ENCODE measurements at places on chromosomes 5 and 9. TPM values are rescaled to one million over a fixed set of nuclear protein-coding genes. Genes with fewer than 3 reads are reported as not detected.

DNA sequence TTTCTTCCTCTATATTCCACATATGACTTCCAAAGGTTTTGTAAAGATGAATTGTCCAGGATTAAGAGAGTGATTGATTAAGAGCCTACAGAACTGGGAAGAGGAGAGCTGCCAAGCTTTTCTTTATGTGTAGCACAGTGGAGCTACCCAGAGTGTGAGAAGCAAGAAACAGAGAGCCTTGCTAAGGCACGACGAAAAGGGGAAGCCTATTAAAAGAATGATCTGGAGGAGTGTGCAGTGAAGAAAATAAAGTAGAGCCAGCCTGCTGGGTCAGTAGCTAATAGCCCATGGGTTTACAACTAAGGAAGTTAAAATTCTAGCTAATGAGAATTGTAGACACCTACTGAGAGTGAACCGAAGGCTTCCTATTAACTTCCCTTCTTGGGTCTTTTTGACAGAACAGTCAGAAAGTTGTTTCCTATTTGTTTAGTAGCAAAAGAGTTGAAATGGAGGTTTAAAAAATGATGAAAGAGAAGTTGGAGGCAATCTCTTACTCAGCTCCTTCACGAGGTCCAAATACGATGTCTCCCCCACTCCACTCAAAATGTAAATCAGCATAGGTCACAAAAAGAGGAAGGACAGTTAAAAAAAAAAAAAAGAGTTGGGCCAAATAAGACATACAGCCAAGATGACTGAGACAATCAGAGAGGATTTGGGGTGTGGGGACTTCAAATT lies 957 bp upstream of the PRR16 start:
- H3K27me3 ChIP-seq = no peaks in the 10 kb centered on the region
- peaks cover 21% of the 10 kb centered on the region for H3K4me1 ChIP-seq
- peak overlapping the region; percentile 87 for H3K4me3 ChIP-seq
- peak overlapping the region; percentile 82 for H3K27ac ChIP-seq
- no peak for DNase-seq
- no peaks in the 10 kb centered on the region for H3K36me3 ChIP-seq

DNA sequence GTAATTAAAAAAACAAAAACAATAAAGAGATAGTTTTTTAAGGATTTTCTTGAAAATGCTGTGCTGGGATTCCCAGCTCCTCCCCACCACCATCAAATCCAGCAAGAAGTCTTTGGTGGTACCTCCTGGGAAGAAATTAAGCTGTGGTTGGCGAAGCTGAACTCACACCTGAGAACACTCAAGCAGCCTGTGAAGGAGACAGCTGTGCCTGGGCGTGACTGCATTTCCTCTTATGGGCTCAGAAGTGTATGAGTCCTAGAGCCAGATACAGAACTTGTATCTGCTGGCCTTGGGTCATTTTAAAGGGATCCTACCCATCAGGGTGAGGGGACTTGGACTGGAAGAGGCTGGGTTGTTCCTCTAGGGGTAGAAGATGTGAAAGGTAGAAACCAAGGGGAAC lies 561.2 kb upstream of the SGCD start:
- H3K27me3 ChIP-seq = no peaks in the 10 kb centered on the region
- no peak overlapping the region for H3K27ac ChIP-seq
- peaks cover 6% of the 10 kb centered on the region for H3K4me1 ChIP-seq
- H3K4me3 ChIP-seq = no peak overlapping the region
- DNase-seq = no peak
- no peaks in the 10 kb centered on the region for H3K36me3 ChIP-seq

DNA sequence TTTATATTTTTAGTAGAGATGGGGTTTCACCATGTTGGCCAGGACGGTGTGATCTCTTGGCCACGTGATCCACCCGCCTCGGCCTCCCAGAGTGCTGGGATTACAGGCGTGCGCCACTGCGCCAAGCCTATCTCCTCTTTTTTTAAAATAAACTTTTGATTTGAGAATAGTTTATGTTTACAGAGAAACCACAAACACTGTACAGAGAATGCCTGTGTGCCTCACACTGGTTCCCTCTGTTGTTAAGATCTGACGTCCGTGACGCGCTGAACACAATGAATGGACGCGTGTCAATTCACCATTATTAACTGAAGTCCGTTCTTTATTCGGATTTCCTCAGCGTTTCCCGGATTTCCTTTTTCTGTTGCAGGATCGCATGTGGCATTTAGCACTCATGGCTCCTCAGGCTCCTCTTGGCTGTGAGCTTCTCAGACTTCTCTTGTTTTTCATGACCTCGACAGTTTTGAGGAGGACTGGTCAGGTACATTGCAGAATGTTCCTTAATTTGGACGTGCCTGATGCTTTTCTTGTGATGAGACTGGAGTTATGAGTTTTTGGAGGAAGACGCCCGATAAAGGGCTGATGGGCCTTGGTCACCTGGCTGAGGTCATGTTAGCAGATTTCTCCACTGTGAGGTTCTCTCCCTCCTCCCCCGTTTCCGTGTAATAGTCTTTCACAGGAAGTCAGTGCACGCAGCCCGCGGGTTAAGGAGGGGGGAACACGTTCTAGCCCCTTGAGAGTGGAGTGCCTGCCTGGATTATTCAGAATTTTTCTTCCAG lies 69.6 kb downstream of the ANKRD33B start:
- no peaks in the 10 kb centered on the region for H3K36me3 ChIP-seq
- DNase-seq = no peak
- H3K27me3 ChIP-seq = no peaks in the 10 kb centered on the region
- H3K4me1 ChIP-seq = no peaks in the 10 kb centered on the region
- H3K4me3 ChIP-seq = no peak overlapping the region

DNA sequence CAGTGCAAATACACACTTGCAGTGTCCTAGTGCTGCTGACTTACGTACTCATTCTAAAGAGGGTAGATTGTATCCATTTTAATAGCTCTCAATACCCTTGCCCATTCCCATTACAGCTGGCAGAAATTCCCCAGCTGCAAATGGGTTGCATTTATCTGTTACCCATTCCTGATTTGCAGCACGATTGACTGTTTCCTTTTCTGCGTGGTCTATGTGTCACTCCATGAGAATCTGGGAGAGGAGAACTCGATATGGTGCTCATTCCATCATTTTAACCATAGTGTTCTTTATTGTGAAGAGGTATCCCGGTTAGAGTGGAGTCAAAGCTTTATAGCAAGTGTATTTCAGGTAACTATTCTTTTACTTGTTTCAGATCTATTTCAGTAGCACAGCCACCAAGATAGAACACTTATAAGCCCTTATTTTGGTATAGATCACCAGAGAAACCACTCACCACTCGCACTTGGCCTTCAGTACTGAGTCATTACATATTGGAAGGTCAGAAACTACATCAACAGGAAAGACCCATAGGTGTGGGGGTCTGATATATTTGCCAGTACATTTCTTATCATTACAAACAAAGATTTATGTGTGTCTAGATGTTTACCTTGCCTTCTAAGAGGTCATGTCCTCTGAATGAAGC lies 139.5 kb downstream of the MUSK start:
- no peak for DNase-seq
- H3K4me1 ChIP-seq = no peaks in the 10 kb centered on the region
- no peak overlapping the region for H3K27ac ChIP-seq
- no peaks in the 10 kb centered on the region for H3K36me3 ChIP-seq
- no peak overlapping the region for H3K4me3 ChIP-seq

- DNase-seq = no peak
- no peaks in the 10 kb centered on the region for H3K27me3 ChIP-seq
- H3K27ac ChIP-seq = no peak overlapping the region
- H3K4me1 ChIP-seq = peaks cover 15% of the 10 kb centered on the region
- H3K4me3 ChIP-seq = no peak overlapping the region
Observed at GRCh38 chr9:89739511-89739910, 134.7 kb downstream of the GADD45G start.

Gene ADAMTS19
- total RNA-seq = 0.41 TPM

DNA sequence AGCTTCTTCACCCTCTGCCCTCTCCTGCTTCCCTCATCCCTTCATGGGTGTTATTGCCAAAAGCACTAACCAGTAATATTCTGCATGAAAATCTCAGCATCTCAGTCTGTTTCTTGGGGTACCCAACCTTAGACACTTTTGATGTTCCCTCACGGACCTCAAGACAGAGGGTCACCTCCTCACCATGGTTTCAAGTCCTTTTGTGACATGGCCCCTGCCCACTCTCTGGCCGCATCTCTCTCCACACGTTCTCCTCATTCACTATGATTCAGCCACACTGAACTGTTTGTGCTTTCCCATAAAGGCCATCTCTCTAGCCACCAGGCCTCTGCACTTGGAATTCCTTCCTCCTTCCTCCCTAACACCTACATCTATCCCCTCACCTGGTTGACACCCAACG lies 111.5 kb upstream of the SPOCK1 start:
- H3K4me3 ChIP-seq = no peak overlapping the region
- DNase-seq = no peak
- H3K36me3 ChIP-seq = no peaks in the 10 kb centered on the region
- H3K27me3 ChIP-seq = no peaks in the 10 kb centered on the region

DNA sequence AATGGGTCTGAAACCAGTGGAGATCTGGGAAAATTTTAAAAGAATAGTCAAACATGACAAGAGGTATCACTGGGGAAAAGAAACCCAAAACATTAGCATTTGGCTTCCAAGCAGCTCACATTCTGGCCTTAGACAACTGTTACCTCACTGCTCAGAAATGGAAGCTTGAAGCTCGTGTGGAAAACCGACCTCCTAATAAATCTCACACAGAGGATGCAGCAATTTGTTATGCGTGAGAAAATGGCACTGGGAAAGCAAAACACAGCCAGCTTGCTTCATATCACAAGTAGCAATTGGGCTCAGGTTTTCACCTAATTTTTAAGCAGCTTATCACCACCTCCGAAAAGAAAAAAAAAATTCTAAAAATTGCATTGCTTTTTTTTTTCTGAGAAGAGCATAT lies 103.3 kb upstream of the TAS2R1 start:
- no peaks in the 10 kb centered on the region for H3K27me3 ChIP-seq
- no peaks in the 10 kb centered on the region for H3K4me1 ChIP-seq
- no peak for DNase-seq
- no peak overlapping the region for H3K4me3 ChIP-seq

Gene PCDHB16
- 2.5 TPM for total RNA-seq

- DNase-seq = no peak
- no peaks in the 10 kb centered on the region for H3K27me3 ChIP-seq
- no peak overlapping the region for H3K27ac ChIP-seq
- no peak overlapping the region for H3K4me3 ChIP-seq
- H3K4me1 ChIP-seq = no peaks in the 10 kb centered on the region
- no peaks in the 10 kb centered on the region for H3K36me3 ChIP-seq
Observed at GRCh38 chr9:81382281-81382680, 307.1 kb downstream of the TLE1 start.

Gene DNAI1
- total RNA-seq = not detected

DNA sequence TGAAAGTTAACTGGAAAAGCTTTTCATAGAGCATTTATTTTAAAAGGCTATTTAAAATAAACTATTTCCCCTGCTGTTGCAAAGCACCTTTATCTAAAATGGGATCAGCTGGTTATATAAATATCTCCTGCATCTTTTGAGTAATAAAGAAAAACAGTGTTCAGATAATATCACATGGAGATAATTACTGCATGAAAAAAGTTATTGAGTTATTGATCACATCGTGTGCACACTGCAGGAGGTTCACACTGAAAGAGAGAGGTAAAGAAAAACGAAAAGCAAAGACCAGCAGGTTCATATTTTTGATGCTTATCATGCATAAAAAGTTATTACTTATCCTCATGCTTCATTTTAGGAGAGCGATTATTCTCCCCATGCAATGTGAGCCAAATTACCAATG lies 55.4 kb upstream of the OTP start:
- H3K4me1 ChIP-seq = no peaks in the 10 kb centered on the region
- H3K27me3 ChIP-seq = no peaks in the 10 kb centered on the region
- DNase-seq = no peak
- H3K4me3 ChIP-seq = no peak overlapping the region

- no peak for DNase-seq
- H3K27ac ChIP-seq = no peak overlapping the region
- H3K27me3 ChIP-seq = no peaks in the 10 kb centered on the region
- no peak overlapping the region for H3K4me3 ChIP-seq
Observed at GRCh38 chr5:148406406-148406805, 22.6 kb downstream of the FBXO38 start.

Gene PCDHGA9
- total RNA-seq = 1.1 TPM

- H3K27me3 ChIP-seq = no peaks in the 10 kb centered on the region
- no peak for DNase-seq
- H3K4me1 ChIP-seq = peaks cover 80% of the 10 kb centered on the region
Observed at GRCh38 chr9:81665322-81665871, 23.9 kb downstream of the TLE1 start.

All from gastrocnemius medialis (tissue), 4 donors.